ENCODE measurements at places on chromosomes 5 and 9. TPM values are rescaled to one million over a fixed set of nuclear protein-coding genes. Genes with fewer than 3 reads are reported as not detected.

GRCh38 chr5:145991044-145991575 lies 54.7 kb downstream of the SH3RF2 start:
- DNase-seq = no peak

DNA sequence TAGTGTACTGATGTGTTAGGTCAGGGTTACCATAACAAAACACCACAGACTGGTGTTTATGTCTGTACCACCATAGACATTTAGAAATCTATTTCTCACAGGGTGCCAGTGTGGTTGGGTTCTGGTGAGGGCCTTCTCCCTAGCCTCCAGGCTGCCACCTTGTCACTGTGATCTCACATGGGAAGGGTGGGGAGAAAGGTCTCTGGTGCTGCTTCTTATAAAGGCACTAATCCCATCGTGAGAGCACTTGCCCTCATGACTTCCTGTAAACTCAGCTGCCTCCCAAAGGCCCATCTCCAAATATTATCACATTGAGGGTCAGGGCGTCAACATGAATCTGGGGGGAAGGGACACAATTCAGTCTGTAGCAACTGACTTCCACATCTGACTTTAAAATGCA lies 49.8 kb downstream of the PIK3R1 start:
- no peak for DNase-seq

DNA sequence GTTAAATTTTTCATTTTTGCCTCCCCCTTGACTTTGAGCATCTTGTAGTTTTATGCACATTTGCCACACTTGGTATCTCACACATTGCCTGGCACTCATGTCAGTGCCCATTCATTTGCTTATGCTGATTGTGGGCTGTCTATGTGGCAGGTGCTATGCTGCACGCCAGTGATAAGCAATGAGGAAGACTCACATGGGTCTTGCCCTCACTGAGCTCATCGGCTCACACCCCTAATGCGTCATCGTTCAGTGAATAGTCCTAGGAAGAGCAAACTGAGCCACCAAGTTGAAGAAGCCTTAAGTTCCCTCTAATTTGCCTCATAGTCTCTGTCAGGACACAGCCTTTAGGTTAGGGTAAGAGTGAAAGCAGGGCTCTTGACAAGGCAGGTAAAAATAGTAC lies 209.4 kb upstream of the IL12B start:
- no peak for DNase-seq

DNA sequence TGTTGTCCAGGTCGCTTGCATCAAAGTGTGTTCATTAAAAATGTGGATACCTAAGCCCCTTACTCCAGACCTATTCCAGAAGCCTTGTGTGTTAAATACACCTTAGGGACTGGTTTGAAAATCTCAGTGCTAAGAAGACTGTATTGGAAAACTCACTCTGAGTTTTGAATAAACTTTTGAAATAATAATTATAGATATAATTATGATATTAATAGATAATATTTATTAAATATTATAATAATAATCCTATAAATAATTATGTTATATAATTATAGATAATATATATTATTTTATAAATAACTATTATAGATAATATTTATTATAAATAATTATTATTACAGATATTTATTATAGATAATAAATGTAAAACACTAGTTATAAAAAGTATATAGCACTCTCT lies 165.3 kb downstream of the ARRDC3 start:
- DNase-seq = no peak

DNA sequence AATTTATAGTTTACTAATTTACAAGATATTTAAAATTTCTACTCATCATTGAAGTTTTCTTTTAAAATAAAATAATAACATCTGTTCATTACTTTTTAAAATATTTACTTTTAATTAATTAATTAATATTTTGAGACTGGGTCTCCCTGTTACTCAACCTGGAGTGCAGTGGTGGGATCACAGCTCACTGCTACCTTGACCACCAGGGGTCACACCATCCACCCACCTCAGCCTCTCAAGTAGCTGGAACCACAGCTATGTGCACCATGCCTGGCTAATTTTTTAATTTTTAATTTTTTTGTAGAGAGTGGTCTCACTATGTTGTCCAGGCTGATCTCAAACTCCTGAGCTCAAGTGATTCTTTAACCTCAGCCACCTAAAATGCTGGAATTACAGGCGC lies 1013.6 kb downstream of the CDH9 start:
- DNase-seq = no peak

GRCh38 chr5:150503977-150504620 lies 3.8 kb upstream of the NDST1 start:
- DNase-seq = no peak

DNA sequence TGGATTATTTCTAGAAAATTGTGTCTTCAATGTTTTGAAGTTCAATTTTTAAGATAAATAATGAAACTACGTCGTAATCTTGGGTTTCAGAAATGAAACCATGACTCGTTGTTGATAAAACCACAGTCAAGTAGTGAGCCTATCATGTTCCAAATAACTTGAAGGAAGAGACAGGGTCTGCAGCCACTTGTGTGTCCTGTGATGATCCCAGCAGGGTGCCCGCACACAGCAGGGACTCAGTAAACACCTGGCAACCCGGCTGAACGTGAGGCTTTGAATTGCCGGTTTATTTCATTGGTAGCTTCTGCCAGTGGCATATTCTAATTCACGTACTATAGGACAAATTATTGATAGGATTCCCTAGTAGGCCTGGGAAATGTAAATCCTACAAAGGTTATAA lies 679.6 kb downstream of the IRX1 start:
- no peak for DNase-seq

GRCh38 chr5:180438785-180439780 lies 55.1 kb upstream of the CNOT6 start:
- DNase-seq = no peak

Gene ZNF618
- total RNA-seq = 0.33 TPM

DNA sequence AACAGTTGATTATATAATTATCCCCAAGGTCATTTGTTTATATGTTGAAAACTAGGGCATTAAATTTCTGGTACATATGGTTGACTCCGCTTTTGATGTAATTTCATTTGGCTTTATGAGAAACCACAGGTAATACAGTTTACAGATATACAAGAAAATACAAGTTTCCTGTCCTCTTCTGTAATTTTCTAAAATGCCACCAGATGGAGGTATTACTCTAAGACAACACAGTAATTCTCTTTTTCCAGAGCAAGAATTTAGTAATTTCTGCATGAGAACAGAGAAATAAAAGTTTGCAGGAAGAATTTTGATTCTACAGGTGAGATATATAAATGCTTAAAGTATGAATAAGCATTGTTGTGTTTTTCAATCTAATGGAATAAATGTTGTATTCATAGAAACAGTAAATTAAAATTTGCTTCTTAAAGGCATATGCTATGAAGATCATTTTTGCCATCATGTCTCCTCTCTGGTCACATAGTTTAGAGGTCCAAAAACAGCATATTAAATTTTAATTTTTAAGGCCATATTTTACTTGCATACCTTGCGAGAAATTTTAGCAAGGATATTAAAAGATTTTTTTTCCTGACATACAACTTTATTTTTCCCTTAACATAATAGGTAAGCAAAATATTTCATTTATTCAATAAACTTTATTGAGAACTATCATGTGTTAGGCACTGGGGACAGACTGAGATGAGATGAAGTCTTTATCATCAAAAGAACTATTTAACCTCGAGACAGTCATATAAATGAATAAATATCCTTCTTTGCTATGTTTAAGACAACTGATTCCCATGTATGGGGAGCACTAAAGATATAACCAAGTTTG lies 22.7 kb downstream of the CHD1 start:
- no peak for DNase-seq

Gene DNAI1
- total RNA-seq = 0.69 TPM

Gene SUSD3
- 67.0 TPM for total RNA-seq

GRCh38 chr5:123147741-123148140 lies 58.7 kb downstream of the PRDM6 start:
- DNase-seq = no peak

DNA sequence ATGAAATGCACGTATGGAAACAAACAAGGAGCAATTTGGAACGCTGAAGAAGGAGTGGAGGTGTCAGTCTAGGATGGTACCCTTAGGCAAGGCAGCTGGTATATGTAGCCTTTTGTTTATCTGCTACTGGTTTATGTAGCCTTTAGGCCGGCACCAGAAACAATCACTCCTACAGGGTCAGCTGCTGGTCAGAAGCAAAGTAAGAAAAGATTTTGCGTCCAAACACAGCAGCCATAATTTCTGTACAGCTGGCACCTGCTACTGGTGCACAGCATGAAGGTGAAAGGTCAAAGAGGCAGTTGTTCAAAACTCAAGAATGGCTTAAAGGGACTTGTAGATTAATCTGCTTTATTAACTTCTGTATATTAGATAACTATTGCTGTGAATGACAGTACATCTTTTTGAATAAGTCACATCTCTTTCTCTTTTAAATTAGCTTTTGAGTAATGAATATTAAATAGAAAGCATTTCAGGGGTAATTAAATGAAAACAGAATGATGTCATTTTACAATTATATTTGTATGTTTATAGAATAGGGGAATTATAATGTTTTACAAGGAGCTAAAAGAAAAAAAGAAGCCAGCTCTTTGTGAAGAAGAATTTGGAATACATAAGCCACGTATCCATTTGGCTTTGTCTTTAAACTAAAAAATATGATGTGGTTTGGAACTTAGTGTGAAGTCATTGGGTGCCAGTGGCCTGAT lies 33.1 kb upstream of the TLX3 start:
- DNase-seq = no peak

GRCh38 chr9:94612071-94612470 lies 18.4 kb upstream of the FBP2 start:
- no peak for DNase-seq

- no peak for DNase-seq
Observed at GRCh38 chr9:76528056-76528455, 69.1 kb downstream of the GCNT1 start.

Gene BARHL1
- total RNA-seq = not detected

Gene ZNG1C
- total RNA-seq = 35.1 TPM

GRCh38 chr5:181099602-181100086 lies 31.3 kb downstream of the OR2V1 start:
- no peak for DNase-seq

DNA sequence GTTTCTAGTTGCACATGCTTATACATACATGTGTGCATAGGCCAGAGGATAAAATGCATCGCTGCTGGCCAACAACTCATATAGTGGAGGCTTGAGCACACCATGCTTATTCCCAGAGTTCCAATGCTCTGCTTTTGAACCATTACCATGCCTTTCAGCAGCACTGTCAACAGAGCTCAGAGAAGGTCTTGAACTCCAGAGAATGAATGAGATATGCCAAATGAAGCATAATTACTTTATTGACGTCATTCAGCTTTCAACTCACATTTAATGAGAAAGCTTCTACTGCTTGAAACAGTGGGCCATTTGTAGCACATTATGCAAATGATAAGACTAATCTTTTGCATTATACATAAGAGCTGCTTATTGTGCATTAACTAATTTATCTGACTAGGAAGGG lies 765.3 kb upstream of the GRAMD2B start:
- no peak for DNase-seq

- no peak for DNase-seq
Observed at GRCh38 chr9:89813482-89813881, 208.7 kb downstream of the GADD45G start.

Gene SLC22A4
- 1.3 TPM for total RNA-seq

- DNase-seq = no peak
Observed at GRCh38 chr5:93911609-93912008, 170.2 kb upstream of the POU5F2 start.

Gene IFNB1
- total RNA-seq = 1.7 TPM

Gene SPINK13
- not detected for total RNA-seq

DNA sequence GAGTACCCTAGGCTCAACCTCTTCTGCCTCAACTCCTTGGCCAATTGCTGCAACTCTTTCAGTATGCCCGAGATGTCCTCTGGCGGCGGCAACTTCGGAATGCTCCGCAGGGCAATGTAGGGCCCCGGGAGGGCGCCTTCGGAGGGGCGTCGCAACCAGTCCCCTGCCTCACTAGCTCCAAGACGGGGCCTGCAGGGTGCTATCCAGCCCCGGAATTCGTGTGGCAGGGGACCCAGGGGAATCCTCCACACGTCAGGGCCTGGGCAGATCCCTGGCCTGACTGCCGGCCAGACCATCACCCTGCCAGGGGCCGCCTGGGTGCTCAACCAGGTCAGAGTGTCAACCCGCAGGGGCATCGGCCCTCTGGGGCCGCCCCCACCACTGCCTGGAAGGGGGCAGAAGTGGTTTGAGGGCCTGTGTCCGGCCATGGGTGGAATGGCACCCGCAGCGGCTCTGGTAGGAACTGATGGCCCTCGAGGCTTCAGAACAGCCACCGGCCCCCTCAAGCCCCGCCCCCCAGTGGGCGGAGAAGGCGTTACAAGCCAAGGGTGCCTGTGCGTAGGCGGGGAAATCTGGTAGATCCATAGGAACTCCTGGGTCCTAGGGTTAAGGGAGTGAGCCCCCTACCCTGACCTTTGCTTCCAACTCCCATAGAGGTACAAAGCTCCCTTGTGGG lies at the start of gene POU5F2:
POU5F2 (minus strand) TSS at position 465 of the 676 bp plus-strand sequence; CDS start at position 428, 37 bp downstream.
- no peak for DNase-seq

GRCh38 chr9:136318111-136318775 lies 9.1 kb upstream of the GPSM1 start:
- DNase-seq = no peak

DNA sequence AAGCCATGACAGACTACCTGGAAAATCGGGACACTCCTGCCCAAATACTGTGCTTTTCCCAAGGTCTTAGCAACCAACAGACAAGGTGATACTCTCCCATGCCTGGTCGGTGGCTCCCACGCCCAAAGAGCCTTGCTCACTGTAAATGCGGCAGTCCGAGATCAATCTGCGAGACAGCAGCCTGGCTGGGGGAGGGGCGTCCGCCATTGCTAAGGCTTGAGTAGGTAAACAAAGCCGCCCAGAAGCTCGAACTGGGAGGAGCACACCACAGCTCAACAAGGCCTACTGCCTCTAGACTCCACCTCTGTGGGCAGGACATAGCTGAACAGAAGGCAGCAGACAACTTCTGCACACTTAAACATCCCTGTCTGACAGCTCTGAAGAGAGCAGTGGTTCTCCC lies 272.1 kb upstream of the CCNG1 start:
- DNase-seq = no peak

Gene IFNA21
- not detected for total RNA-seq

DNA sequence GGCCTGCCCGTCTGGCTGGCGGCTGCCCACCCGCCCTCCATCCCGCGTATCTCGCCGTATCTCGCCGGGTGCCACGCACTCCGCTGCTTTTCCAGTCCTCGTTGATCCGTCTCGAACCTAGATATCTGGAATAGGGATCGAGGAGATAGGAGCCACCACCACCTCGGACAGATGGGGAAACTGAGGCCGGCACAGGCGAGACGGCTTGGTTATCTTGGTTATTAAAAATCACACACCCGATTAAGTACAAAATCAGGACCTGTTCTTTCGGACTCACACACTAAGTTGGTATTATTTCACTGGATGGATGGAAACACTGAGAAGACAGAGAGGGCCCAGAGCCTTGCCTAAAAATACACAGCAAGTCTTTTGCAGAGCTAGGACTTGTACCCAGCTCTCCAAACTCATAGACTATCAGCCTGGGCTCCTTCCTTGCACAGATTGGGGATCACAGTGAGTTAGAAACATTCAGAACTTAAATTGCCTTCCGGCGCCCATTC lies 678 bp downstream of the SLC26A2 start:
- DNase-seq = no peak

All from activated CD4-positive, alpha-beta memory T cell treated with anti-CD3 and anti-CD28 coated beads for 36 hours (primary cell).